ENCODE measurements at places on chromosomes 12 and 14.

DNA sequence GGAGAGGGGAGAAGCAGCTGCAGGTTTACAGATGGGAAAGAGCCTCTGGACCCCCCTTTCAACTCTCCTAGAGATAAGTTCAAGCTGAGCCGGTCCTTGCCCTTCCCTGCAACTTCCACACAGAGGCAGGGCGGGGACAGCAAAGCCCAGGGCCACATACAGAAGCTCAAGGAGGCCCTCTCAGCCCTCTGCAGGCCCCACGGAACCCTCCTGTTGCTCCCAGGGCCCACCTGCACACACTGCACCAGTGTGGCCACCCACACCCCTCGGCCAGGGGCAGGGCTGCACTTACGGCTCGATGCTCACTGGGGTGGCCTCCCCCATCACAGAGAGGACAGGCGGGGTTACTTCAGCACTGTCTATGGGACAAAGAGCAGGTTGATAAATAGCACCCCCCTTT lies 13.0 kb upstream of the PNMA1 start:
- DNase-seq = no peak

- no peak for DNase-seq
Observed at GRCh38 chr14:89618330-89618708, 201.3 kb upstream of the FOXN3 start.

DNA sequence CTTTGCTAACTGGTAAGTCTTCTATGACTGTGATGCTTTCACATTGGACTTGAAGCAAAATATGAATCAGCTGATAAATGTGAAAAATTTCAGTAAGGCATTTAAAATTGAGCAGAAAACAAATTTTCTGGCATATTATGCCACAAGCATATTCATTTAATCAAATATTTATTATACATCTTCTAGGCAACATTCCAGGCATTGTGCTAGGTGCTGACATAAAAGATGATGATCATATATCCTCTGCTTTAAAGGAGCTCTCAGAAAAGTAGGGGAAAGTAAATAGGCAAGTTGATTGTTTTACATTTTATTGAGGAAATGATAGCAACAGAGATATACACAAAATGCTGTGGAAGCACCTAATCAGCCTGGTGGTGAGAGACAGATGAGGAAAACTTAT lies 248.9 kb downstream of the SLC16A7 start:
- DNase-seq = no peak

GRCh38 chr14:91061056-91061887 lies 831 bp upstream of the RPS6KA5 start:
- DNase-seq = no peak

- DNase-seq = no peak
Observed at GRCh38 chr12:49556391-49557186, 11.4 kb downstream of the MCRS1 start.
